Vagina (tissue), 2 donors: ENCODE measurements at places on chromosomes 16 and 17. TPM values are rescaled to one million over a fixed set of nuclear protein-coding genes. Genes with fewer than 3 reads are reported as not detected.

TBC1D3E gene
- not detected for total RNA-seq

ATP1B2 gene
- 2.7 TPM for total RNA-seq

ZNF646 gene
- total RNA-seq, result 10.6 TPM

KRTAP2-3 gene
- not detected for total RNA-seq

RNF222 gene
- total RNA-seq, result 2.5 TPM

NHLRC4 gene
- total RNA-seq, result 0.74 TPM

TMEM238L gene
- 1.2 TPM for total RNA-seq

SOX8 gene
- total RNA-seq, result 0.74 TPM

CCDC200 gene
- total RNA-seq, result not detected

CDR2L gene
- 13.5 TPM for total RNA-seq

CCL1 gene
- total RNA-seq, result not detected

CPPED1 gene
- 15.2 TPM for total RNA-seq

KRT12 gene
- total RNA-seq, result not detected

ADAD2 gene
- total RNA-seq, result not detected

KRTAP4-3 gene
- not detected for total RNA-seq

TEX19 gene
- not detected for total RNA-seq

KRT36 gene
- total RNA-seq, result not detected

KRT33B gene
- not detected for total RNA-seq

MSLN gene
- not detected for total RNA-seq

LRRC46 gene
- total RNA-seq, result not detected

SCGB1C2 gene
- total RNA-seq, result not detected

CEP295NL gene
- total RNA-seq, result 7.9 TPM

PRSS27 gene
- 61.6 TPM for total RNA-seq

CTRB2 gene
- not detected for total RNA-seq

FSCN2 gene
- total RNA-seq, result 6.6 TPM

GPR179 gene
- not detected for total RNA-seq

ETV4 gene
- total RNA-seq, result 5.4 TPM

RCVRN gene
- 0.49 TPM for total RNA-seq

NRN1L gene
- not detected for total RNA-seq

FBXO31 gene
- total RNA-seq, result 93.3 TPM

MYH2 gene
- total RNA-seq, result not detected

NT5M gene
- 3.2 TPM for total RNA-seq

CCL17 gene
- total RNA-seq, result not detected

MFAP4 gene
- total RNA-seq, result 205 TPM

SMIM36 gene
- total RNA-seq, result not detected

MYH1 gene
- total RNA-seq, result not detected

CRYBA1 gene
- not detected for total RNA-seq

SRCAP gene
- 28.5 TPM for total RNA-seq

TEKT3 gene
- total RNA-seq, result not detected

TP53TG3 gene
- total RNA-seq, result not detected

BRIP1 gene
- total RNA-seq, result 0.98 TPM

SRL gene
- total RNA-seq, result 1.5 TPM

CTRB1 gene
- total RNA-seq, result not detected
